ENCODE measurements at places on chromosomes 13 and 19.

- DNase-seq: no peak
Observed at GRCh38 chr13:87906411-87906810, 235.2 kb downstream of the SLITRK5 start.

GRCh38 chr19:34274827-34275625, 20.7 kb downstream of the GARRE1 start:
- no peak for DNase-seq

DNA sequence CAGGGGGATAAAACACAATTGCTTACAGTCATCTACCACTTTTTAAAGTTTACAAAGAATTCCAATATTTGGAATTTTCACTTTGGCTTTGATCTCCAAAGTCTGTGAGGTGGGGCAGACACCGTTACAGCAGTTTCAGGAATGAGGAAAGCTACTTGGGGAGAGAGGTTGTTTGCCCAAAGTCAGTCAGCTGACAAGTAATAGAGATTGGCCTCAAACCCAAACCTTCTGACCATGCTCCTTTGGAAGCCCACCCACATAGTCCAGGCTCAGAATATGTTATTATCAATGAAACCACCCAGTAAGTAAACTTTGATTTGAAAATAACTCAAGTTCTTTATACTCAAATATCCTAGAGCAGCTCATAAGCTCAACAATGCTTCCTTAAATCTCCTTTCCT, 29.0 kb downstream of the RXFP2 start:
- no peak for DNase-seq

GRCh38 chr13:102237230-102237629, 164.6 kb downstream of the FGF14 start:
- DNase-seq: no peak

DNA sequence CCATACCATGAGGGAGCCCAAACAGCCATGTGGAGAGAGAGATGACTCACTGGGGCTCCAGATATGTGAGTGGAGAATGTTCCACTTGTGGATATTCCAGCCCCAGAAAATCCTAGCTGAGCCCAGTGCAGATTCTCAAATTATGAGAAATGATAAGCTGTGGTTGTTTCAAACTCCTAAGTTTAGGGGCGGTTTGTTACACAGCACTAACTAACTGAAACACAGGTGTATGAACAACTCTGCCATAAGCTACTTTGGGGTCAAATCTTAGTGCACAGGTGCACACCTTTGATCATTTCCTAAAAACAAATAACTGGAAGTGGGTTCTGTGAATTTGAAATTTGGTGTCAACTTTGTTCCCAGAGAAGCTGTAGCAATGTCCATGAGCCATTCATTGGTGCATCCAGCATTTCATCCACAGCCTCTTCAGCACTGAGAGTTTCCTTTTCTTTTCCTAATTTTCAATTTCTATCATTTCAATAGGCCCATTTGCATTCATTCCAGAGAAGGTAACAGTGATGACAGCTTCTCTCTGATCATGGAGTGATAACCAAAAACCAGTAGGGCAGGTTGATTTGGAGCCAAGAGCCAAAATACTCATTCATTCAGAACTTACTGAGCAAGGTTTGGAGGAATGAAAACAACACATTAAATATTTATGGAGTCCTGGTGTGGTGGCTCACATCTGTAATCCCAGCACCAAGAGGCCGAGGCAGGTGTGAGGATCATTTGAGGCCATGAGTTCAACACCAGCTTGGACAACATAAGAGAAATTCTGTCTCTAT, 8.8 kb upstream of the CLPP start:
- no peak for DNase-seq

DNA sequence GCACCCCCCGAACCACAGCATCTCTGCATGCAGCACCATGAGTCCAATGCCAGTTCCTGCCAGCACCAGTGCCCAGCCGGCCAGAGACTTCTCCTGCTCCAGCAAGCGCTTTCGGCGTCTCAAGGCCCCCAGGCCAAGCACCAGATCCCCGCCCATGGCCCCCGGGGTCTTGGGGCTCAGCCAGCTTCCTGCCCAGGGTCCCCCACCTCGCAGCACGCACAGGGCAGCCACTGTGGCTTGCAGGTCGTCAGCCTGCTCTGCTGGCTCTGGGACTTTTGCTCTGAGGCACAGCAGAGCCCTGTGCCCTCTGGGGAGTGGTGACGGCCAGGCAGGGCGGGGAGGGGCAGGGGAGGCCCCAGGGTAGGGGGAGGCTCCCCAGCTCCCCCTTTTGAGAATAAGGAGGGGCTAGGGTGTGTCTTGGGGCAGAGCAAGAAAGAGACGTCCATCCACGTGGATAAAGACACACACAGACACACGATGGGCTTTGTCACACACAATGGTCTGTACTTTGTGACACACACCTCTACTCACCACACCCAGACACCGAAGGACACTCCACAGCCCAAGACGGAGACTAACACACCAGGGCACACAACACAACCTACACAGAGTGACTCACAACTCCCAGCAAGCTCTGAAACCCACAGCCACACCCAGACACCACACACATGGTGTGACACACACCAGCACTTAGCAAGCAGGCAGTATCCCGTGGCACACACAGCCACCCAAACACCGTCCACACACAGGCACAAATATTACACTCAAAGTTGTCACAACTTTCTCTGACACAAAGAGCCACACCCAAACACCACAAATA, at the start of gene KCNN4:
Gene KCNN4, minus strand, starts transcription at position 268 of the 820 bp plus-strand sequence. Its CDS starts 112 bp downstream, at position 156.
- no peak for DNase-seq

DNA sequence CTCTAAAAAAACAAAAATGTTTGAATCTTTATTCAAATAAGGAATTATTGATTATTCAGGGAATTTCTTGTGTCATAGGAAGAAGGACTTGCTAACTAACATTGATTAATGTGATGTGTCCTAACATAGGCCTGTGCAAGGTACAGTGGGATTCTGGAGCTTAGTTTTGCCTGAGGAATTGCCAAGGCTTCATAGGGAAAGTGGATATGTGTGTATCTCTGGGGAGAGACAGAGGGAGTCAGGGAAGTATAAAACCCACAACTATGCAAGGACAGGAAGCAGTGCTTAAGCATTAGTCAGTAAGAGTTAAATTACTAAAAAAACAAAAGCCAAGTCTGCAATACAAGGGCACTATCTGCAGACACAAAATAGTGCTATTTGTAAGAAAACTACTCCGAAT, 59.6 kb downstream of the WDFY2 start:
- DNase-seq: no peak

GRCh38 chr13:114043421-114044053, 69.7 kb upstream of the C13orf46 start:
- no peak for DNase-seq

GRCh38 chr13:113044391-113045114, 61.0 kb upstream of the F7 start:
- DNase-seq: no peak

GRCh38 chr19:19342086-19343015, 21.7 kb downstream of the MAU2 start:
- no peak for DNase-seq

- DNase-seq: no peak
Observed at GRCh38 chr19:39351537-39352064, 9.4 kb downstream of the SAMD4B start.

DNA sequence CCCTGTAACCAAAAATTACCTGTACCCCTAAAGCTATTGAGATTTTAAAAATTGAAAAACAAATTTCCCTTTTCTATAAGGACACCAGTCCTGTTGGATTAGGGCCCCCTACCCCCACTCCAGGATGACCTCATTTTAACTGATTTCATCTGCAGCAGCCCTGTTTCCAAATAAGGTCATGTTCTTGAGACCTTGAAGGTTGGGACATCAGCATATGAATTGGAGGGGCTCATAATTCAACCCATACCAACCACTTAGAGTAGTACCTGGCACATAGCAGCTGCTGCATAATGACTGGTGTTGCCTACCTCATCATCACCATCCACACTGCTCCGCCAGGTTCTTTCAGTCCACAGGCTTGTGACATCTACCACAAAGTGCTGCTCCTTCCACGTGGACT, 17.6 kb downstream of the ZNF71 start:
- DNase-seq: no peak

DNA sequence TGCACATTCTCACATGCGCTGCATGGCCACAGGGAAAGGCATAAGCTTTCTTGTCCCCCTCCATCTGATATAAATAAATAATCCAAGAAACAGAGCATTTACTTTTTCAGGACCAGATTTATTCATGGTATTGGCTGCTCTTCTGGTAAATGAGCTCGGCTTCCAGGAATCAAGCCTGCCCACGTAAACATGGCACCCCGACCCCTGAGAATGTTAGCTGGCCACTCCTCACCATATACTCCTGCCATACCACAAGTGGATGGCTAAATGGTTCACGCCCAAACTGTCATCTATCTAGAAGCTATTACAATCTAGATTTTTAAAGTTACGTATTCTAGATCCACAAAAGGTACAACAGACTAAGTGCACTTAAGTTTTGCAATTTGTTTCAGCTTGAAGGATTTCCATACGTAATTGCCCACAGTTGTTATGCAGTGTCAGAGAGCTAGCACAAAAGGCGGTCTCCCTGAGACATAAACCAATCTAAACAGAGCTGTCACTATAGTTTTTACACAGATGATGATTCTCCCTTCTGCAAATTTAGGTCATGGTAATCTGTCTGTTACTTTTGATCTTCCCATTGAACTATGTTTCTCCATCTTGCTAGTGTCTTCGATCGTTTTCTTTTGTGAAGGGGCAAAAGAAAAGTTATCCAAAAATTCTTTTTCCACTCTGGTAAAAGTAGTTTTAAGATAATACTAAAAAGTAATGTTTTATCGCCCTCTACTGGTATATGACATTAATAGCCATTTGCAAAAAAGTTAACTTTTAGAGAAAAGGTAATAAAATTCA, 16.2 kb upstream of the FOXO1 start:
- no peak for DNase-seq

GRCh38 chr19:48284896-48285295, 15.0 kb downstream of the ZNF114 start:
- no peak for DNase-seq

GRCh38 chr19:51439021-51439465, 19.2 kb downstream of the SIGLEC8 start:
- DNase-seq: no peak

DNA sequence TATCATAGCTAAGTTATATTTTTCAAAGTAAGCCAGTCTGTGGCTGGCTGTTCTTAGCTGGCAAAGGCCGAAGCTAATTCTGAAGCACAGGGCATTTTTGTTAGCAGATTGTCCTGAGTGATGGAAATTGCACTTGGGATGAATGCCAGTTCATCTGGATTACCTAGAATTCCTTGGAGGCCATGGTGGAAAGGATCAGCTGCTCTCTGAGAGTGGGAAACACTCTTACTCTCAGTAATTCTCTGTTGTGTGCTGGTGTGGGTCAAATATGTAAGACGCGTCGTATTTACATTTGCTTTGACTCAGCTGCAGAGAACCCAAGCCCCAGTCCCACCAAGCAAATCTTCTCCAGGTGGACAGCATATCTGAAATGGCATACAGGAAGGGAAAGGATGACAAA, 60.7 kb upstream of the C1QTNF9B start:
- no peak for DNase-seq

DNA sequence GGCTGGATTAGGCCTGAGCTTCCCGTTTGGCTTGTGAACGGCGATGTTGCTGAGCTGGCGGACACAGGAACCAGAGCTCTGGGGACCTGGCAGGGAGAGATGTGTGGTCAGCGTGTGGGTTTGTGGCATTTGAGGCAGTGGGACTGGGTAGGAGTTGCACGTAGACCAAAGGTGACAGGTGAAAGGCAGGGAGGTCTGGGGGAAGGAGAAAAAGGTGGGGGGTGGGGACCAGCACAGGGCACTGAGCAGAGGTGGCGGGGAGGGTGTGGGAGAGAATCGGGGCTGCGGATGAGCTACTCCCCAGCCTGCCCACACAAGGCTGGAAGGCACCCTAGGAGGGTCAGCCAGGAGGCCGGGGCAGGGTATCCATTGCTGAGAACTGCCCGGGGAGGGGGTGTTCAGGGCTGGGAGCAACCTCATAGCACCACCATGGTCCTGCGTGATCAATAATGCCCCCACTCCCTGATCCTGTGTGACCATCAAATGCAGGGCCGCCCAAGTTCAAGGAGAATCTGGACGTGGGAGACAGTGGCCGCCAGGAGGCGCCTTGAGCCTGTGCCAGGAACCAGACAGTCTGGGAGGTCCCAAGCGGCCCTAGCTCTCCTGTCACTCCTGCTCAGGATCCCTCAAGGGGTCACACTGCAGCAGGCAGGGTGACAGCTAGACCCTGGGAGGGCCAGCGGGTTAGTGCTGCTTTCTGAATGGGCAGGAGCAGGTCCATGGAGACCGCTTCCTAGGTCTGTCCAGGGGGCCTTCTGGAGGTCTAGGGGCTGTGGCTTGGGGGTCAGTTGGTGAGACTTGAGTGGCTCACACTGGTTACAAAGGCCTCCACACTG, 12.8 kb upstream of the SELENOW start:
- DNase-seq: peak; percentile 29

GRCh38 chr13:113732961-113733950, 25.8 kb upstream of the TMEM255B start:
- DNase-seq: no peak

DNA sequence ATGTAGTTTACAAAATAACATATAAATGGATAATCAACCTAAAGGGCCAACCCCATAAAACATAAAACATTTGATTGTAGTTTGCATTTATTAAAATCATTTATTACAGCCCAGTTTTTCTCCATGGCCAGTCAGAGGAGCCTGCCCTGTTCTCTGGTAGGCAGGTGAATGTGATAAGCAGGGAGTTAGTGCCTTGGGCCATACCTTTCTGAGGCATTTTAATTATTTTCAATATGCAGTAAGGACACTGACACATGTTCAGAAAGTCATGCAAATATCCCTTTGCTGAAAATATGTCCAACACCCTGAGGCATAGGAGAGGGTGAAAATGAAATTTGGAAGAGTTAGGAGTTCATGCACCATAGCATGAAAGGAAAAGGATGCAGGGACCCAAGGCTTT, 242.6 kb upstream of the EDNRB start:
- no peak for DNase-seq

DNA sequence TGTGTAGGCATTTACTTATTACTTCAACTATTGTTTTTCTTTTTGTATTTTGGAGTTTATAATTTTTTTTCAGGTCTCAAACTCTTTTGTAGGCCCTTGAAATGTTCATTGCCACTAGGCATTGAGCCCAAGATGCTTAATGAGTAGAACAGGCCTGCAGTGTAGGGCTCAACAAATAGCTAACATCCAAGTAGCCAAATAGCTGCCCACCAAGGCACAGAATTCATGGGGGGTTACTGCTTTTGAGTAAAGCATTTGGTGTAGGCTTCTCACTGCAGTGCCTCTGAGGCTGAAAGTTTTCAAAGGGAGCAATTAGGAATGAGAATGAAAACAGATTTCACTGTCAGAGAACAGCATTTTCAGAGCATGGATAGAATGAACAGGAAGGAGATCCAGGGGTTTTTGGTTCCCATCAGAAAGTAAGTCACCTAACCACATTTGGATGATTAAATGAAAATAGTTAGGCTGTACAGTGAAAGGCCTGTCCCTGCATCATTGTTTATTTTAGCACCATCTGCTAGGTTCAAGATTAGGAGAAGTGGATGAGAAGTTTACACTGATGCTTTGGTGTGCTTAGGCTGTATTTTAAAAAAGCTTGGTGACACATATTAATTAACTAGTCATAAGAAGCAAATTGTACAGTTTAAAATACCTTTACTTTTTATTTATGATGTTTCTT, 61.0 kb downstream of the EDNRB start:
- DNase-seq: no peak
